ENCODE measurements at places on chromosomes 6 and 20.

DNA sequence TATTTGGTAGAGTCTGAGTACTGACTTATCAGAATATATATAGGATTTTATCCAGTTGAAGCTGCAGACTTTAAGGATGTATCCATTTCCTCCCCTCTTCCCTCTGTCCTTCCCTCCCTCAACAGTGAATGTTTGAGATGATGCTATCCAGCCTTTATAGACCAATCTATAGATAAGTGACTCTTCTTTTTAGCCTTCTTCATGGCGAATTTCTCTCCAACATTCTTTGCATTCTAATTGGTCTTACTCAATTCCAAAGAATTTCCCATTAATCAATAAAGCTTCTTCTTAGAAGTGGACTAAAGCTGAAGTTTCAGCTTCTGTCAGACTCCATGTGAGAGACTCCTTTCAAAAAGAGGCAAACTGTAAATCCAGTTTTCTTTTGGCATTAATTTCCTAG, 99.3 kb downstream of the AIG1 start:
- DNase-seq: no peak

DNA sequence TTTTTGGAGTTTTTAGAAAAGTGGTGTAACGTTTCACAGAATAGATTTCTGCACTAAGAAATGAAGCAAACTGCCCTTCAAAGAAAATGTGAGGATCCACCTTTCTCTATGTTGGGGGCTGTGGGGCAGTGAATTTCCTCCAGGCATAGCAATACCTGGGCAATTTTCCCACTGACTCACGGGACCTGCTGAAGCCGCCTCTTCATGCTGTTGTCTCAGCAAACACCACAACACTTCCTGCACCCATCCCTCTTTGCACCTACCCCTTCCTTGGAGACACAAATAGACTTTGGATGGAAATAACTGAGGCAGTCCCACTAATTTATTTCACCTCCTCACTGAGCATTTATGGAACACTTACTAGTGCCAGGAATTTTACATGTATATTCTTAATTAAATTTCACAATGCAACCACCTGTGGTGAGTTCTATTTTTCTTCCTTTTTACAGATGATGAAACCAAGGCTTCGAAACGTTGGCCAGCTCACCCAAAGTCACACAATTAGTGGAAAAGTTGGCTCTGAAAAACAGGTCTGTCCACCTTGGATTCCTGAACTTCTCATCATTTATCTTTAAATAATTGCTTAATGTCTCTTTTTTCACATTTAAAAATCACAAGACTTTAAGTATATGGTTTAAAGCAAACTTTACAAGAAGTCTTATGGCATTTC, 17.2 kb upstream of the ADGRF1 start:
- no peak for DNase-seq

GRCh38 chr6:140370976-140371870, 996.8 kb upstream of the CITED2 start:
- DNase-seq: no peak

DNA sequence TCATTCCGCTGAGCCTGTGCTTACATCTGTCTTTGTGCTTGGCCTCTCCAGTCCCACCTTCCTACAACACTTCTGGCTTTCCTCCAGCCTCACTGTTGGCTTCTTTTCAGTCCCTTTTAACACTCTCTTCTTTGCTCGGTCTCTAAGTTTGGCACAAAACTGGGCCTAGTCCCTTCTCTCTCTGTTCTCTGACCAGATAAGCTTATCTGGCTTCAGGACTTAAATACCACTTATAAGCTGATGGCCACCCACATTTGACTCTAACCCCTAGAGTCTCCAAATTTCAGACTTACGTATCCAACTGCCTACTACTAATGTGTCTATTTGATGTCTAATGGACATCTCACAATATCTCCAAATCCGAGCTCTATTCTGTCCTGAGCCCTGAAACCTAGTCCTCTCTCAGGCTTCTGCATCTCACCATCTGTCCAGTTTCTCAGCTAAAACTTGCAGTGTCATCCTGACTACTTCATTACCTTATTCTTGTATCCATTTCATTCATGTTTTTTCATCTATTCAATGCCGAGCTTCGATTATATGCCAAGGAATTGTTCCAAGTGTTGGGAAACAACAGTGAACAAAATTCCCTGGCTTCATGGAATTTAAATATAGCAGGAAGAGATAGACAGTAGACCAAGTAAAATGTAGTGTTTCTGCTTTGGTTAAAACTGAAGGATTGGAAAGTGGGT, 40.1 kb downstream of the TBPL1 start:
- DNase-seq: no peak

GRCh38 chr20:634148-634925, 18.7 kb downstream of the SRXN1 start:
- DNase-seq: no peak

- peak; percentile 12 for DNase-seq
Measured at GRCh38 chr20:51554538-51555165, 12.1 kb upstream of the NFATC2 start.

DNA sequence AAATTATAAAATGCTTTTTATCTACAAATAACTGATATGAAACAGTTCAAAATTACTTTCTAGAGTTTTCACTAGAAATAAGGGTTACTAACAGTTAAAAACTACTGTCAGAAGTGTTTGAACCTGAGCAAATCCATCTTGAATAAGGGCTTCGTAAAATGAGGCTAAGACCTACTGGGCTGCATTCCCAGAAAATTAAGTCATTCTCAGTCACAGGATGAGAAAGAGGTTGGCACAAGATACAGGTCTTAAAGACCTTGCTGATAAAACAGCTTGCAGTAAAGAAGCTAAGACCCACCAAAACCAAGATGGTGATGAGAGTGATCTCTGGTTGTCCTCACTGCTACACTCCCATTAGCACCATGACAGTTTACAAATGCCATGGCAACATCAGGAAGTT, 93.7 kb downstream of the PLG start:
- DNase-seq: peak; percentile 3

DNA sequence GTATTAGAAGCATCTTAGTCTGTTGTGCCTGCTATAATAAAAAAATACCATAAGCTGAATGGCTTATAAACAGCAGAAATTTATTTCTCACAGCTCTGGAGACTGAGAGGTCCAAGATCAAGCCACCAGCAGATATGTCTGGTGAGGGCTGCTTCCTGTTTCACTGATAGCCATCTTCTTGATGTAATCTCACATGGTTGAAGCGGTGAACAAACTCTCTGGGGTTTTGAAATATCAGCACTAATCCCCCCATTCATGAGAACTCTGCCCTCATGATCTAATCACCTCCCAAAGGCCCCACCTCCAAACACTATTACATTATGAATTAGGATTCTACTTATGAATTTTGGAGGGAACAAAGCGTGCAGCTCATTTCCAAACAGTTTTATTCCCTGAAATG, 11.6 kb upstream of the CLVS2 start:
- DNase-seq: no peak

DNA sequence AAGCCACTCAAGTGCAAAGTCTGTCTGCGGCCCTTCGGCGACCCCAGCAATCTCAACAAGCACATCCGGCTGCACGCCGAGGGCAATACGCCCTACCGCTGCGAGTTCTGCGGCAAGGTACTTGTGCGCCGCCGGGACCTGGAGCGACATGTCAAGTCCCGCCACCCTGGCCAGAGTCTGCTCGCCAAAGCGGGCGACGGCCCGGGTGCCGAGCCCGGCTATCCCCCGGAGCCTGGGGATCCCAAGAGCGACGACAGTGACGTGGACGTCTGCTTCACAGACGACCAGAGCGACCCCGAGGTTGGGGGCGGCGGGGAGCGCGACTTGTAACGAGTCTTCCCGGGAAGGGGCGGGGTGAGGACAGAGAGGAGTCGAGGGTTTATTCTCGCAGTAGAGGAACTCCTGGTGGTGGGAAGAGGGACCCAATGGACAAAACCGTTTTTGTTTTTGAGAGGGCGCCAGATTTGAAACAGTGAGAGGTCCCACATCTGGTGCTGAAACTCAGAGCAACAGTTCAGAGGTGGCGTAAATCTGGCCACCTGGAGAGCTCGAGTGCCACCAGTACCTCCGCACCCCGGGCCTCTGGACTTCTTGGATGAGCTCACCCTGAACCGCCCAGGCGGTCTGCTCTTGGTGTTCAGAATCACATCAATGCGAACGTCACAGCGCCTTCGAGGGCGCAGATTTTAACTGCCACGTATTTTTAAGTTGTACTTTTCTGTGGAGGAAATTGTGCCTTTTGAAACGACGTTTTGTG, 8.0 kb downstream of the PRDM13 start:
- DNase-seq: no peak

DNA sequence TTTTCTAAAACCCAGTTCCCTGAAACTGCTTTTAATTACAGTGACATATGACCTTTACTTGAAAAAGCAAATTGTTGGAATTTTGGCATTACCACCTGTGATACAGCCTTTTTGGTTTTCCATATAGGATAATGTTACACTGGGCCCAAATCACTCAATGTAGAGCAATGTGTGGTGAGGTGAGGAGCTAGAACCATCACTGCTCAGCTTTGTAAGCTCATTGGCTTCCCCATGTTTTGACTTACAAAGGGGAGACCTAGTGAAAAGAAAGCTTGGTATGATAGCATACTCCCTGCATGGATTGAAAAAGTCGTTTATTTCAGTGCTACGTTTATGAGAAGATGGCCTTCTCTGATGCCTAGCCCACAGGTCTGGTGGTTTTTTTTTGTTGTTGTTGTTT, 470.4 kb upstream of the EPHA7 start:
- no peak for DNase-seq

DNA sequence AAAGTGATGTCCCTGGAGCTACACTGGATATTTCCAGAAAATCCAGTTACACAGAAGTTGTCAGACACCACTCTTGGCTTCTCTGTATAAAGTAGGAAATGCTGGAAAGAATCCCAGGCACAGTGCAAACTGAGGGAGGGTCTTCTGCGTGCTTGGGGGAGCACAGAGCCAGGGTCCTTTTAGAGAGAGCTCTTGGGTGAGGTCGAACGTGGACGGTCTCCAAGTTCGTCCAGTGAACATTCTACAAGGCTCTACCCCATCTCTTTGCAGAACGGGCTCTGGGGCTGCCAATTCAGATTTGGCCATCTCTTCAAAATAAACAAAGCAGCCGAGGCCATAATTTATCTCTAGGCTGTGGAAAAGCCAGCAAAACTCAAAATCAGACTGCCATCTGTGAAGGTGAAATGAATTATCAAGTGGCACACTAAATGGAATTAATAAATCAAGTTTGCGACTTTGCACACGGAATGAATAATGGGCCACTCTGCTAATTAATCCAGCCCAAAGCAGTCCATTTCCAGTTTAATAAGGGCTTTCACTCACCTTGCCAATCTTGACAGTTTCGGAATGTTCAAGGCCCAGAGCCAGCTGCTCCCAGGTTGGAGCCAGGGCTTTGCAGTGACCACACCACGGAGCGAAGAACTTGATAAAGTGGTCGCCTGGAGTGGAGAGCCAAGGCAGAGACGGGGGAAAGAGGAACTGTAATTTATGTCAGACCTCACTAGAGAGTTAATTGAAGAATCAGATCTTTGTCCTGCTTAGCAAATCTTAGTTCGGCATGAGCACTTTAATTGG, 19.3 kb downstream of the TXNDC5 start:
- DNase-seq: no peak

DNA sequence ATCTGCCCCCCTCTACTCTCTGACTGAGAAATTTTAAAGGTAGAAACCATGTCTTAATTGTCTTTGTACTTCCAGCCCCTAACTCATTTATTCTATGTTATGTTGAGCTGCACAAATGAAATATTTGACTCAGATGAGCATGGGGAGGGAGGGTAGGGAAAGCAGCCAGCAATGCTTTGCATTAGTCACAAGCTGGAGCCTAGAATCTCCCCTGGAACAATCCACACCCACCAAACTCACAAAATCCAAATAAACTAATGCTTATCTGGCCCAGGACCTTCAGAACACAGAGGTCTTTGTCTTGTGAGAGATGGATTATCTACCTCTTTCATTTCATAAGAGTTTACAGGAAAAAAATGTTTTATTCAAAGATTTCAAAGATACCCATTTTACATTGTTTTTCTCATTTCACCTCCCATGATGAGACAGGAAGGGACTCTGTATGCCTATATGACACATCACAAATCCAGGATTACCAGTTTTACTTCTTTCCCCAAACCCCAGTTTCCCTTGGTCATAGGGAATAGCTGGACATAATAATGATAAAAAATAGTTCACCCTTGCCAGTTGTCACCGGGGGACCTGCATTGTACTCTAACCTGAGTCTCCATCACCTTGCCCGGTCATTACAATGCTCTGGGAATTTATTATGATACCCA, 466.9 kb downstream of the KIF16B start:
- no peak for DNase-seq

DNA sequence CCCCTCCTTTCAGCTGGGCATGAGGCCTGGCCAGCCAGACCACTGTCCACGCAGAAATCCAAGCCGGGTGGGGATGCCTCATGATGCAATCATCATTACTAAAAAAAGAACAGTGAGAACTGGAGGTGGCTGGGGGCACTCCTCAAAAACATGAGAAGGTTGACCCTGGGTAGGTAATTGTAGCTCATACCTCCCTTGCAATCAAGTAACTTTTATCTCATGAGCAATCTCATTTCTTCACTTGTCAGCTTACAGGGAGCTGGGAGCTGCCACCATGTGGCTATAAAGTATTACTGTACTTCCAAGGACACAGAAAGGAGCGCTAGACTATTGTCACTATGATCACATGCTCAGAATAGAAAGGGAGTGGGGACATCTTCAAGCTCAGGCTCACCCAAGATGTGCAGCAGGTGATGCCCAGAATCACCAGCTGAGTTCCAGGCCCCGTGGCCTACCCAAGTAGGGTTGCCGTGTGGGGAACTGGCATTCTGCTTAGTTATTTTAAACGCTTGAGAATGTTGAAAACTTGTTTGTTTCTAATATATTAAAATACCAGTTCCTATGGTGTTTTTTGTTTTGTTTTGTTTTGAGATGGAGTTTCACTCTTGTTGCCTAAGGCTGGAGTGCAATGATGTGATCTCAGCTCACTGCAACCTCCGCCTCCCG, 3.0 kb upstream of the CDH26 start:
- peak; percentile 61 for DNase-seq

- no peak for DNase-seq
Measured at GRCh38 chr6:134299236-134299635, 18.7 kb downstream of the SGK1 start.

- no peak for DNase-seq
Measured at GRCh38 chr6:63676412-63677114, 41.0 kb downstream of the PHF3 start.

- DNase-seq: no peak
Measured at GRCh38 chr20:9021699-9022098, 47.2 kb upstream of the PLCB4 start.

GRCh38 chr6:11198663-11199603, 33.5 kb downstream of the NEDD9 start:
- DNase-seq: no peak

GRCh38 chr6:169812257-169812644, 60.8 kb downstream of the ERMARD start:
- no peak for DNase-seq

GRCh38 chr6:33004940-33005339, 4.5 kb downstream of the HLA-DOA start:
- no peak for DNase-seq

GRCh38 chr6:169558378-169558773, 143.5 kb downstream of the WDR27 start:
- DNase-seq: no peak

- no peak for DNase-seq
Measured at GRCh38 chr6:157987788-157988699, 6.4 kb downstream of the SYNJ2 start.

GRCh38 chr6:160121981-160122380, 366 bp downstream of the SLC22A1 start:
- DNase-seq: no peak

GRCh38 chr20:64228751-64229506, 26.6 kb upstream of the PCMTD2 start:
- no peak for DNase-seq

- DNase-seq: no peak
Measured at GRCh38 chr6:111600588-111601445, 4.9 kb downstream of the TRAF3IP2 start.

- DNase-seq: no peak
Measured at GRCh38 chr6:158150701-158151100, 17.4 kb downstream of the SERAC1 start.

All from RKO (cell line).